ENCODE measurements at places on chromosomes 4 and X.

- peak; percentile 76 for DNase-seq
Measured at GRCh38 chr4:2962614-2963174, 512 bp downstream of the NOP14 start.

GRCh38 chrX:18643853-18644252 lies 28.1 kb downstream of the RS1 start:
- no peak for DNase-seq

GRCh38 chr4:86338989-86339388 lies 20.9 kb downstream of the MAPK10 start:
- no peak for DNase-seq

- DNase-seq, result no peak
Measured at GRCh38 chr4:82419451-82419850, 10.8 kb downstream of the HNRNPDL start.

GRCh38 chr4:148239494-148239985 lies 202.7 kb downstream of the NR3C2 start:
- DNase-seq, result no peak

DNA sequence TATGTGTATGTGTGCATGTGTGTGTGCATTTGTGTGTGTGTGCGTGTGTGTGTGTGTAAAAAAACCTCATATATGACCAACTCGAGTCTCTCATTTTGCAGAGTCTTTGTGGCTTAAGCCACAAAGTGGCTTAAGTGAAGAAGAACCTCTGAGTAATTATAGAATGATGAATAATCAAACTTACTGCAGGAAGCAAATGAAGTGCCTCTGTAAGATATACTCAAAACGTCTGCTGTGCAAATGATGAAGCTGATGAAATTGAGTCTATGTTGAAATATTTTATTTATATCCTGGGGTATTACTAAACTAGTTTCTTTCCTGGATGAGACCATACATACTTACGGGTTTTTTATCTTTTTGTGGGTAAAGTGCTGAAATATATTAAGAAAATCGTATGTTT lies 1198.7 kb downstream of the PCDH7 start:
- no peak for DNase-seq

DNA sequence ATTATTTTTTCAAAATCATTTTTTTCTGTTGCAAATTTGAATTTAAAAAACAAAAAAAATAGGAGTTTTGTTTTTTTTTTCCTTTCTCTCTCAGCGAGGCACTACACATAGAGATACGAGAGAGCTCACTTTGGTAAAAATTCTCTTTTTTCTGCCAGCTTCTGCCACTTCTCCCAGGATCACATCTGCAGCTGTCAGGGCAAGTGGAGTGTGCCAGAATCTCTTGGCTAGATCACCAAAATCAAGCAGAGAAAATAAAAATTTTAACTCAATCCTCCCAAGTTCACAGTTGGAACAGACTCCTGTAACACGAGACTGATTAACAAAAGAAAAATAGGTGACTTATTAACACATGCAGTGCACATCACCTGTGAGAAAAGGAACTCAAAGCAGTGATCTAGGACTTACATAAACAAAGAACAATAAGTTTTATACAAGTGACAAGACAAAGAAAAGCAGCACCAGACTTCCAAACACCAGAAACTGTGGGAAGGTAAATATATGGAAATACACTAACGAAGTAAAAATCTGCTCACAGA lies 213.2 kb upstream of the ZFP42 start:
- no peak for DNase-seq

GRCh38 chrX:121886557-121886956 lies 839.1 kb downstream of the GLUD2 start:
- DNase-seq, result no peak

DNA sequence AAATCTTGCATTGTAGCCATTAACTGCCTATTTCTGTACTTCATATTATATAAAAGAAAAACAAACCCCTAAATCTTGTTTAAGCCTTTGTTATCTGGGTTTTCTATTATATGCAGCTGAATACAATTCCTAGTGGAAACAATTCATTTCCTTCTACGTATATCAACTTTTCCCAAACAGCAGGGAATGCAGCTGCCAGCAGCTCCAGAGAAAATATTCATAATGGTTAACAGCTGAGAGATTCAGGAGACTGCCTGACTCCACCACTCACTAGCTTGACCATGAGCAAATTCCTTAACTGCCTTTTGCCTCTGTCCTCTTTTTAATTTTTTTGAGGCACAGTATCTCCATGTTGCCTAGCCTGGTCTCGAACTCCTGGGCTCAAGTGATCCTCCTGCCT lies 146.2 kb downstream of the SPATA18 start:
- no peak for DNase-seq

DNA sequence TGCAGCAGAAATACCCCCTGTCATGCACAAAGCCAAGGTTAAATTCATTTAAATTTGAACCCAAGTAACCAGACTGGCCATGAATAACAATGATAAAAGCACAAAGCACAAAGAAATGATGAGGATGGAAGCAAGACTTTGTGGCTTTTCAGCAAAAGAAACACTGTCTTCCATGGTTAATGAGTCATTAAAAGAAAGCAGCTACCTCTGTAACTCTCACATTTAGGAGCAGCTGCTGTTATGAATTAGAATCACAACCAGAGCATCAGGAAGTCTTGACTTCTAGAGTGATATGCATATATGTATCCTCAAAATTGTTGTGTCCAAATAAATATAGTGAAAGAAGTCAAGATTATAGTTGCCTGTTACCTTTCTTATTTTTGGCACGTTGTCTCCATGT lies 70.7 kb upstream of the RPS6KA6 start:
- DNase-seq, result no peak

DNA sequence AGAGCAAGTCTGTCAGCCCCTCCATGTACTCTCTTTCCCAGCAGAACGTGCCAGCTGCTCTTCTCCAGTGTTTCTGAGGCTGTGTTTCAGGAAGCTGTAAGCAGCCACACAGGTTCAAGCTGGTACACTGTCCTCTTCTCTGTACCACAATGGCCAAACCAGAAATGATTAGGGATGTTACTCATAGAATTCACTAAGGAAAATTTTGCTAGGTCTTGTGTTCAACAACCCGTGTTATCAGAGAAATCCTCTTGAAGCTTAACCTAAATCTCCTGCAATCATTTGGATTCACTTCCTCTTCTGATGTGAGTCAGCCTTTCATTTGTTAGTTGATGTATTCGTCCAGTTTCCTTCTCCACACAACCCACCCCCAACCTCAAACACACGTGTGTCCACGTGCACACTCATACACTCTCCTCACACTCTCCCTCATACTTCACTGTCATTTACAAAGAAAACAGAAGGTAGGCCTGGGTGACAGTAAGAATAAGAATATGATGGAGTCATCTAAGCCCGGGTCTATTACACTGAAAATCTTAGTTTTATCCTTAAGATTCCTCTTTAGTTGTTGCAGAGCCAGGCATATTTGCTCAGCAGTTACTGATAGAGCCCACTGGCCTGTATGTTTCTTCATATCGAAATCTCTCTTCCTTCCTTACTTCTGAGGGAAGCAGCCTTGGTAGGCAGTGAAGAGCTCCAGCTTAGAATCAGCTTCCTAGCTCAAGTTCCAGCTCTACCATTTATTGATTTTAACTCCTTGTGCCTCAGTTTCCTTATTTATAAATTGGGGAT lies 63.4 kb downstream of the DCUN1D4 start:
- peak; percentile 75 for DNase-seq

DNA sequence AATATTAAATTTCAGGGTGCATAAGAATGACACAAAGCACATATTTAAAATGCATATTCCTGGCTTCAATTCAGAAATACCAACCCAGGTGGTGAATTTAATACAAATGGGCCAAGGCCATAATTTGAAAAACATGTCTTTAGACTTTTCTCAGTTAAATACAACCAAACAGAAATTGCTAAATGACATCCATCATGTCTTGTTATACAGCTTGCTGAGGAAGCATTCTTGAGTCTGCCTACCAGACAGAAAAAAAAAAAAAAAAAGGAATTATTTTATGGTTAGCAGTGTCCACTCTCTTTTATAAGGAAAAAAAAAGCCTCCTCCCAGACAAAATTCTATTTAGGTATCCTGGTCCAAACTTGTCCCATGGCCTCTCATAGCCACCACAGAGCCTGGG lies 119.1 kb downstream of the PAPSS1 start:
- no peak for DNase-seq

- no peak for DNase-seq
Measured at GRCh38 chrX:141221611-141222010, 20.7 kb downstream of the SPANXC start.

GRCh38 chr4:8402640-8403039 lies 37.9 kb downstream of the ACOX3 start:
- DNase-seq, result no peak

GRCh38 chrX:125953814-125954213 lies 212.3 kb downstream of the DCAF12L2 start:
- no peak for DNase-seq

DNA sequence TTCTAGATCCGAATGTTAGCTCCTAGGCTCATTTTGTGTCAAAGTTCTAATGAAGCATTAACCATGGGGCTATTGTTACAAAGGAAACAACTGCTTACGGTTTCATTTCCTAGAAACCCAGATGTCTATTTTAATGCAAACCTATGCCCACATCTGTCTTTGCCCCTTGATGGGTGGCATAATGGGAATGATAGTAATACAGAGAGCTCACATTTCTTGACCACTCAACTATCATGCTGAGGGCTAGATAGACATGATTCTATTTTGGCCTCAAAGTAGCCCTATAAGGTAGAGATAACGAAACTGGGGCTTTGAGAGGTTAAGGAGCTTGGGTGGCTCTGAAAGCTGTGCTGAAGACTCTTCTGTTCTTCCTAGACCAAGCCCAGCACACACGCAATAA lies 1.9 kb downstream of the TLR7 start:
- peak; percentile 71 for DNase-seq

- no peak for DNase-seq
Measured at GRCh38 chr4:150395872-150396271, 186.1 kb upstream of the MAB21L2 start.

- DNase-seq, result peak; percentile 78
Measured at GRCh38 chrX:13013363-13014110, 30.9 kb downstream of the FAM9C start.

GRCh38 chr4:139453041-139453370 lies 915 bp upstream of the RAB33B start:
- DNase-seq, result peak; percentile 89

GRCh38 chrX:133992882-133993281 lies 7.5 kb upstream of the GPC3 start:
- DNase-seq, result no peak

DNA sequence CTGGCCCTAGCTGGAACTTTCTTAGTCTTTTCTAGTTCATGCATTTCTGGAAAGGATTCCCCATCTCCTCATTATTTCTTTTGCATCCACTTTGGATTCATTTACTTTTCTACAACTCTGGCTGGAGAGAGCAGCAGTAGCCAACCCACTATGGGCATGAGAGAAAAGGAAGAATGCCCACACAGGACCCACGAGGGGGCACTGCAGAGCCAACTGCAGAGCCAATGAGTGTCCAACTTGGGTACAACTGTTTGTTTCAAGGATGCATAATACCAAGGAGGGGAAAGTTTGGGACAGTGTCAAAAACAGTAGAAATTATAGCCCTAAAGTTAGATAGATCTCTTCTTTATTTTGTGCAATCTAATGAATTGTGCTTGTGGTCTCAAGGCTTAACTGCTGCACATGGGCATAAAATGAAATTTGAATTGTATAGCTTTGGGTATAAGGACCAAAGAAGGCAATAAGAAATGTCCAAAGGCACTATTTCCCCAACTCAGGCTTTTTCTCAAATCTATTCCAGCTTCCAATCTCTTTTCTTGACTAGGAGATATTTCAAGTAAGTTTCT lies 230.6 kb downstream of the NSUN7 start:
- peak; percentile 59 for DNase-seq

DNA sequence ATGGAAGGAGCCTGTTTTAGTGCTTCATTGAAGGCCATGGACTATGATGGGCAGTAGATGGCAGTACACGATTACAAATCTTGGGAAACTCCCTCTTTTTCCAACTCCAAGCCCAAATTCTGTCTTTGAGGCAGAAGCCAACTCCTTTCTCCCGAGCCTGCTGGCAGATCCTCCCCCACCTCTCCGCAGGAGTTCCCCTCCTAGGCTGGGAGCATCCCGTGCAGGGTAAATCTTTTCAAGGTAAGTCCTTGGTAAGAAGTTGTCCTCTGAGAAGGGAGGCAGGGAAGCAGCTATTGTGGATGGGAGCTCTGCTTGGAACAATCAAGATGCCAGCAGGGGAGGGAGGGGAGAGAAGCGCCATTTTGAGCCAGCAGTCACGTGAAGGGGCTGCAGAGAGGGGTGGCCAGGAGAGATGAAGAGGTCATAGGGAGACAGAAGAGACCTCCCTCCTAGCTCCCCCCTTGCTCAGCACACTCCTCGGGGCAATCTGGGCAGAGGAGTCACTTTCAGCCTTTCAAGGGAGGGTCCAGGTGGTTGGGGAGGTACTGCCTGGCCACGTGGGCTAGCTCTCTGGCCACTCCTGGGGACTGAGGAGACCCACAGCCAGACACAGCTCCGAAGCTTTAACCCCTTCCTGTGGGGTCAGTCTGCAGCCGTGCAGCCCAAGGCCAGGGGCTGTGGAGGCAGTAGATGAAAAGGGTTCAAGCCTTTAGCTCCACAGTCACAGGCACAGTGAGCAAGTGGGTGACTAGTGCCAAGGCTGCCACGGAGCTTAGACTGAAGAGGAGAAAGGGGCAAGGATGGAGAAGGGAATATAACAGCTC lies 9.6 kb downstream of the CC2D2A start:
- peak; percentile 55 for DNase-seq

DNA sequence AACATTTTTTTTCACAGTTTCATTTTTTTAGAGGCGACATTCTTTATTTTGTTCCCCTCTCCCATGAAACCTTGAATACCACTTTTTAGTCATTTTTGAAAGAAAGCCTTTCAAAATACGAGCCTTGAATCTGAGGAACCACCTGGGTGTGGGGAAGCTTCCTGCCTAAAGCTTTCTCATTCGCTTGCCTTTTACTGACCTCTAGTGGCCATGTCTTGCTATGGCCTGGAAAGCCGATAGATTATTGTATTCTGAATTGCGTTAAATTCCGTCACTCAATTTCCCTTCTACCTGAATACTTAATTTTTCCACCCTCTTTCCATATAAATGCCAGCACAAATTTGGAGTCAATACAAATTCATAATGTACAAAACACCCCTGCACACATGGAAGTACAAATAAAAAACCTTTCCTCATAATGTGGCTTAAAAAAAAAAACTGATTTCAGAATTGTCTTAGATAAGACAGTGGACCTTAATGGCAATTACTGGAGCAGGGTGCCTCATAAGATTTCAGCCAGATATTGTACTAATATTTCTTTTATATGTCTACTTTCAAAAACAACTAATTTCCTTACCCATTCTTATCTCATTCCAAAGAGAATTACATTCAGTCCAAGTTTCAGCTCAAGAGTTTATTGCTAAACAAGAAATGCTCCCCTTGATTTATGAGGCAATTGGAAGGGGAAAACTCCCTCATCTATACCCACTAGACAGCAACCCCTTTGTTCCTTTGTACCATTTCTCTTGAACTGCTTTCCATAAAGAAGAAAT lies 217.9 kb downstream of the CENPC start:
- DNase-seq, result peak; percentile 68

DNA sequence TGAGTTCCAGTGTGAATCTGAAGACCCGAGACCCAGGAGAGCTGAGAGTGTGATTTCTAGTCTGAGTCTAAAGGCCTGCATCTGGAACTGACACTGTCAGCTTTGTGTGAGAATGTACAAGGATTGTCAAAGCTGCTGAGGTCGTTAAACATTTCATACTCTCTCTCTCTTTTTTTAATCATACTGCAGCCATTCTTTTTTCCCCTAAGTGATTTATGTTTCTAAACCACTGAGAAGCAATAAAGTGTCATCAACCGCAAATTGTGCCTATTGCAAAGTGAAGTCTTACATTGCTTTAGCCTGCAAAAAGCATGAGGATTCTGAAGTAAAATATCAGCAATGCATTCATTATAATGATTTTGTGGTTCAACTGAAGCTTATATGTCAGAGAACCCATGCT lies 106.0 kb downstream of the ASMT start:
- DNase-seq, result no peak

Measured in GM12865 (cell line).